ENCODE measurements at places on chromosomes 6 and 20.
A peak's percentile ranks its signal among the peaks of the same experiment; 100 is the strongest.

- DNase-seq, result no peak
Measured at GRCh38 chr6:170023620-170024521, 267.0 kb downstream of the DLL1 start.

- no peak for DNase-seq
Measured at GRCh38 chr6:28001751-28002150, 44.7 kb downstream of the OR2B6 start.

- DNase-seq, result no peak
Measured at GRCh38 chr6:134835993-134836392, 113.9 kb downstream of the ALDH8A1 start.

- no peak for DNase-seq
Measured at GRCh38 chr6:137921823-137922222, 54.8 kb downstream of the TNFAIP3 start.

- DNase-seq, result no peak
Measured at GRCh38 chr6:89530982-89531381, 98.0 kb downstream of the ANKRD6 start.

GRCh38 chr20:33681728-33682353 is 4.3 kb downstream of the E2F1 start:
- no peak for DNase-seq

DNA sequence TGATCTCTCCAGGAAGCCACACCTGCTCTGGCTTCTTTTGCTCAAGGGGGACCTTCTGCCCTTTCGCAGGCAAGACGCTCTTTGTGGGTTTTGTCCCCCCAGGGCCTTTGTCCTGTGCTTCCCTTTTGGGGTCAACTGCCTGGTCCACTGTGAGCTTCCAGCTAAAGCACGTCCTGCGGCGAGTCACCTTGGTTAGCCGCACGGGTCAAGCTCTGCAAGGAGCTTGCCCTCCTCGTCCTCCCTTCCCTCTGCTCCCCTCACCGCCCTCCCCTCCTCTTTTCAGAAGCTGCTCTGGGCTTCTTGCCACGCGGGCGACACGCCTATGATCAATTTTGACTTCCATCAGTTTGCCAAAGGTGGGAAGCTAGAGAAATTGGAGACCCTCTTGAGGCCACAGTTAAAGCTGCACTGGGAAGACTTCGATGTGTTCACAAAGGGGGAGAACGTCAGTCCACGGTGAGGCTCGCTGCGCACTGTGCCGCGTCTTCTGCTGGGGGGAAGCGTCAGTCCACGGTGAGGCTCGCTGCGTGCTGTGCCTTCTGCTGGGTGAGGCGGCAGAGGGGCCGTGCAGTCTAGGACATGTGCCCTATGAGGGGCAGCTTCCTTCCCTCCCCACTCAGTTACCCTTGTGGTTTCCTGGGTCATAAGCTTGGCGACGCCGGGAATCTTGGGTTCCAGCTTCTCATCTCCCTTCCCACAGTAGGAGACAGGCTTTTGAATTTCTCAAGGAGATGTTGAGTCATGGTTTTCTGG is 80.2 kb downstream of the SYNJ2 start:
- DNase-seq, result no peak

GRCh38 chr6:78599526-78599925 is 267.8 kb upstream of the IRAK1BP1 start:
- DNase-seq, result no peak

DNA sequence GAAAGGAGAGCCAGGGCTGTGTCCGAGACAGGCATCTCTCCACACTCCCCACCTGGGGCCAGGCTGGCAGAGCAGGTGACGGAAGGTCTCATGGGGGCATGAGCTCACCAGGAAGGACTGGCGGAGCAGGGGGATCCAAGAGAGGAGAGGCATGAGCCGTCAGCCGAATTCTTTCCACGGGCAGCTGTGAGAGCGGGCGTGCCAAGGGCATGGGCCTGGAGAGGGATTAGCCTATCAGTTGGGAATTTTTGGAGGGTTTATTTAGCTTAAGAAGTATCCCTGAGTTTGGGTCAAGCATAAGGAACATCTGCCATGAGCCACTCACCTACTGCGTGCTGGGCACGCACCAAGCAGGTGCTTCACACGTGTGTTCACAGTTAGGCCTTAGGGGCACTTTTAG is 60.2 kb upstream of the ZNFX1 start:
- no peak for DNase-seq

DNA sequence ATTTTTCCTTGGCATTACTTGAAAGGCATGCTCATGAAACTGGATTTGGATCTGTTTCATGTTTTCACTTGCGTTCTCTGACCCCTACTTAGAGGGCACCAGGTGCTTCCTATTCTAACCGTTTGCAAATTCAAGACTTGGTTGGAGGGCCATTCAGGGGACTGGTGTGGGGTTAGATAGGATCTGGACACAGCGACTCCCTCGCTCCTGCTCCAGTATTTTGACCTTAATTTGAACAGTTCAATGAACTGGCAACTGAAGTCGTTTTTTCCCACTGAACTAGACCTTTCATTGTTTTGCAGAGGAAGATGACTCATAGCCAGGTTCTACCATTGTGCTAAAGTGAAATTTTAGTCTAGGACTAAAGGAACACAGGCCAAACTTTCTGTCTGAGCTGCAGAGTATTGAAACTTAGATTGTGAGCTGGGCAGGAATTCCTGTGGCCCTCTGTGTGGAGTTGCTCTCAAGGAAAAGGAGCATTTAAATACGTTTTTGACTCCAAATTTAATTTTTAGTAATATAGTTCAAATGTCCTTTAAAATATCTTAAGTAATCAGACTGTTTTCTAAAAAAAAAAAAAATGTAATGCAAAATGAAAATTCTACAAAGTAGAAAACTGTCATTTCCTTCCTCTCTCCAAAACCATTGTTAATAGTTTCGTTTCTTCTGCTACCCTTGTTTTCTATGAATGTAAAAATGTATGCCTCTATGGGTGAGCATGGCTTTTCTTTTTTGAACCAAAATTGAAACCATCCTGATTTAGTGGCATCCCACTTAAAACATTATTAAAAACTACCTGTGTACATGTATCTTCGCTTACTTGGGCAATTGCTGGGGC is 64.8 kb downstream of the UTRN start:
- DNase-seq, result no peak

- DNase-seq, result no peak
Measured at GRCh38 chr6:102038964-102039363, 645.5 kb downstream of the GRIK2 start.

DNA sequence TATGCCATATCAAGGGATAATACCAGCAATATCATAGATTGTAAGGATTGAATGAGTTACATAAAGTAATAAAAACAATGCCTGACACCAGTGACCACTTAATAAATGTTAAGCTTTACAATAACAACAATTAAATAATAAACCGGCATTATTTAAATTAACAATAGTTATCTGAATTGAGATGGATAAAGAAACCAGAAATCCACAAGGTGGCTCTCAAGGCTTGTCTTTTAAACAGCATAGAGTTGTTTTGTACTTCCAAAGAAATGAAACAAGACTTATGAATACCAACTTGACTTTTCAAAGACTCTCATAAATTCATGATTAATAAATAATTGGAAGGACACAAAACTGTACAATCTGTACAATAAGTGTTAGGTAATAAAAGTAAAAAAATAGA is 203.1 kb downstream of the ASCC3 start:
- DNase-seq, result no peak

DNA sequence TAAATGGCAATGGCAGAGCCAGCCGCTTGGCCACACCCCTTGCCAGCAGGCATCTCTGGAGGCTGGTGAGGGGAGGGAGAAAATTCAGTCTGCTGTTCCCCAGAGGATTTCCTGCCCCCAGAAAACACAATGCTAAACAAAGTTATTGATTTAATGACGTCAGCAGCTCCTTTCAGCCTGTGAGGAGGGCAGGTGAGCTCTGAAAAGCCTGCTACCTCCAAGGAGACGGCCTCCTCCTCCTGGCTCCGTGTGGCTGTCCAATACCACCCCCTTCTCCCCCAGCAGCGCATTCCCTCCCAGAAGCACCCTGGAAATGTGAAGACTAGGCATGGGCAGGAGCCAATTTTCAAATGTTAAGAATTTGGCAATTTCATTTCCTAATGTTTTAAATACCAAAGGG is 393.1 kb downstream of the ZFAND3 start:
- DNase-seq, result no peak

GRCh38 chr6:43318011-43318410 is 9.4 kb upstream of the CRIP3 start:
- no peak for DNase-seq

- DNase-seq, result no peak
Measured at GRCh38 chr20:57480444-57481160, 44.3 kb downstream of the CTCFL start.

- no peak for DNase-seq
Measured at GRCh38 chr6:44116641-44117382, 10.4 kb downstream of the MRPL14 start.

DNA sequence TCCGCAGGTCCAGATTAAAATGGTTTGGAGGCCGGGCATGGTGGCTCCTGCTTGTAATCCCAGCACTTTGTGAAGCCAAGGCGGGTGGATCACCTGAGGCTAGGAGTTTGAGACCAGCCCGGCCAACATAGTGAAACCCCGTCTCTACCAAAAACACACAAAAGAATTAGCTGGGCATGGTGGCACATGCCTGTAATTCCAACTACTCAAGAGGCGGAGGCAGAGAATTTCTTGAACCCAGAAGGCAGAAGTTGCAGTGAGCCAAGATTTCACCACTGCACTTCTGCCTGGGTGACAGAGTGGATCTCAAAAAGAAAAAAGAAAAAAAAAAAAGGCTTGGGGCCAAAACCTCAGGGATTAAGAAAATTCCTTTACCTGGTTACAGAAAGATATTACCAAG is 30.5 kb downstream of the C6orf15 start:
- DNase-seq, result no peak

GRCh38 chr20:25257756-25258475 is 10.0 kb downstream of the PYGB start:
- peak; percentile 16 for DNase-seq

- no peak for DNase-seq
Measured at GRCh38 chr20:16393297-16393696, 180.0 kb downstream of the KIF16B start.

DNA sequence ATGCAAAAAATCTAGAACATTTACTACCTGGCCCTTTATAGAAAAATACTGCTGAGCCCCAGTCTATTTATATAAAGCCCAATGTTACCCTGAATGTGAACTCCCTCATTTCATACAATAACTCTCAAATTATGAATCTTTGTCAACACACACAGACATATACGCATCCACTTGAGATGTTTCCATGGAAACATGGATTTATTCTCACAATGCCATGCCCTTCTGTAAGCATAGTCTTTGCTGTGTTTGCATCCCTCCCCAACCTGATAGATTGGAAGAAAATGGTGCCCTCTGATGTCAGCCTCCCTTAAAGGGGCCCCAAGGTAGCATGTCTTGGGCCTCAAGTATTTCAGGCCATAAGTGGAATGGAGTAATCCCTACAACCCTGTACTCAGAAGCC is 573.1 kb downstream of the KIF16B start:
- DNase-seq, result no peak

DNA sequence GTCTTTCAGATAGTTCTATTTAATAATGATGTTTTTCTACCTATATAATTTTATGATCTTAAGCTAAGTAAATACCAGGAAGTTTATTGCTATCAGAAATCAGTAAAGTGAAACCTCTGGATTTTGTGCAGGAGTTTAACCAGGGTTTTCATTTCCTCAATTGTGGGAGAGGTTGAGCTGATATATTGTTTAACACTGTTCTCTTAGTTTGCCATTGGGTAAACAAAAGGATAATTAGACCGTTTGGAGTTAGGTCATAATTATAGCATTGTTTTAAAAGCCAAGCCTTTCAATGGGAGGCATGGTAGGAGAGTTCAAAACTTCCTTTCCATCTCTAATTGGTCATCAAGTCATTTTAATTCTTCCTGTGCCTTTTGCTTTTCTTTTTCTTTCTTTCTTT is 58.7 kb downstream of the STXBP5 start:
- DNase-seq, result no peak

- no peak for DNase-seq
Measured at GRCh38 chr6:169009628-169010027, 244.0 kb downstream of the THBS2 start.

GRCh38 chr6:144007478-144008119 is 460 bp downstream of the PLAGL1 start:
- DNase-seq, result peak; percentile 24

DNA sequence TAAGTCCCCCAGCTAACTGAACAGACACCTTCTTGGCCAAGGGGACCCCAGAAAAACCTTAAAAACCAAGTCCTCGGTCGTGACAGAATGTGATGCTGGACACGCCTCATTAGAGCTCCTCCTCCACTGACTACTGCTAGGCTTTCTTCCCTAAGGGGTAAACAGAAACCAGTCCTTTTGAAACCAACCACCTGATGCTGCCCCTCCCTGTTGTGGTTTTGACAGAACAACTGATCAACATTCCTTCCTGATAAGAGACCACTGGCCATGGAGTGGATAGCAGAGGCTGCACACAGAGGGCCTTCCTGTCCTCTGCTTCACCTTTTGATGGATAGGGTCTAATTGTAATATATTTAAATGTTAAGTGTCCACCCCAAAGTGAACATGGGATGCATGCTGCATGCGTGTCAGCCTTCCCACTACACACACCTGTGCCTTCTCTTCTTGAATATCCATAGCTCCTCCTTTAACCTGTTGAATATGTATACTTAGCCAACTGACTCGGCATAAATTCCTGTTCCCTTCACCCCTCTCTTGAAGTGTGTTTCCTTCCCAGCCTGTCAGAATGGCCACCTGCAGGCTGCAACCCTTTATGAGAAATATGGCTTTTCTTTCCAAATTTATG is 27.9 kb upstream of the SLC2A12 start:
- DNase-seq, result no peak

DNA sequence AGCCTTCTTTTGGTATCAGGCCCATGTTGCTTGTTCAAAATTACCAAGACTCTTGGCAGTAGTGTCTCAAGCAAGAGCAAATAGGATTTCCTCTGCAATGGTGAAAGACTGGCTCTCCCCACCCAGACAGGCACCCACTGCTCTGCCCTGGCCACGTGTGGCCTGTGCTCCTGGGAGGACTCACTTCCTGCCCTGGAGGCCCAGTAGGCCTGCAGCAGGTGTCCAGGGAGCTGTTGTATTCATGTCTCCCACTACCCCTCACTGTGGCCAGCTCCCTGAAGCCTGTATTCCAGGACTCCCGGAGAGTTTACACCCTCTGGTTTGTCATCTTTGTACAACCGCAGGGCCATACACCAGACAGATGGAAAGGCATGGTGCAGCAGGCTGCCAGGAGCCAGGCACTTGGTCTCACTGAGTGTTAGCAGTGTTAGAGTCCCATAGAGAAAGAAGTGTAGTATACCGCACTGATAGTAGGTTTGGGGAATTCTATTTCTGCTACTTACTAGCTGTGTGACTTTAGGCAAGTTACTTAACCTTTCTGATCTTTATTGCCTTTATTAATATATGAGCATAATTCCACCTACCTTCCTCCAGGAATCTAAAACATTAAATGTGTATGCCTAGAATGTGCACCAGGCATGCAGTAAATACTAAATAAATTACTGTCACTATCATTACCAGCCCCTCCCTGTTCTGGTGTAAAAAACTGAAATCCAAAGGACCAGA is 159.7 kb downstream of the TMEM242 start:
- no peak for DNase-seq

- no peak for DNase-seq
Measured at GRCh38 chr6:27178860-27179259, 68.6 kb upstream of the PRSS16 start.

- DNase-seq, result no peak
Measured at GRCh38 chr20:62980970-62981369, 25.8 kb downstream of the BHLHE23 start.

Data from activated T-cell treated with anti-CD3 and anti-CD28 coated beads, Interleukin-2, amount 50 U/mL, for 48 hours (primary cell).